Activated CD4-positive, alpha-beta memory T cell treated with anti-CD3 and anti-CD28 coated beads for 36 hours (primary cell): ENCODE measurements at places on chromosomes 13 and 19. TPM values are rescaled to one million over a fixed set of nuclear protein-coding genes. Genes with fewer than 3 reads are reported as not detected.

- peak; percentile 40 for DNase-seq
Observed at GRCh38 chr13:75480671-75481175, 1.2 kb downstream of the TBC1D4 start.

UBE2L5 gene
- total RNA-seq, result not detected

ZNF626 gene
- 8.7 TPM for total RNA-seq

- DNase-seq, result no peak
Observed at GRCh38 chr19:31144075-31144870, 205.0 kb downstream of the TSHZ3 start.

KCNRG gene
- not detected for total RNA-seq
